ENCODE measurements at places on chromosomes 4 and X.

- no peak for DNase-seq
Measured at GRCh38 chr4:182111586-182111985, 131.6 kb upstream of the TENM3 start.

DNA sequence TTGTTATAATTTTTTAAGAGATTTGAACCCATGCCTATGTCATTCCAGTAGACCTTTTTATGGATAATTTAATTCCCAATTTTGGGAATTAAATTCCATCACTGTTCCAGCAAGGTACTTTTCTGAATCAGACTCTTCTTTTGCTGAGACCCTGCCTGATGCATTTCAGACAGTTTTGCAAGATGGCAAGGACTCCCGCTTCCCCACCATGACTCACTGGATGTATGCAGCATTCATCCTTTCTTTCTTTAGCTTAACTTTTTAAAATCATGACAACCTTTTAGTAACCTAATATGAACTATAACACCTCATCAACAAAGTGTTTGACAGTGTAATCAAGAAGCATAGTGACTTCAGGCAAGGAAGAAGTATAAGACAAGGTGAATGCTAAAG, 178.1 kb upstream of the LEF1 start:
- no peak for DNase-seq

DNA sequence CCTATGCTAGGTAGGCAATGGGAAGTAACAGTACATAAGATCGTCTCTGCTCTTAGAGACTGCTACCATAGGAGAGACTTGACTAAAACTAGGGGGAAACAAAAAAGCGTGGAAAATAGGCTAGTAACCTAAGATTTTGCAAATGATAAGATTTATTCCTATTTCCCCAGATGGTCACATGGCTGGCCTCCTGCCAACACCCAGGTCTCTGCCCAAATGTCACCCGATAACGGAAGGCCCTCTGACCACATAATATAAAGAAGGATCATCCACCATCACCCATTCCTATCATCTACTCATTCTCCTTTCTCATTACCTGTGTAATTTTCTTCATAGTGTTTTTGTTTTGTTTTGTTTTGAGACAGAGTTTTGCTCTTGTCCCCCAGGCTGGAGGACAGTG, 4.7 kb downstream of the LAMP2 start:
- no peak for DNase-seq

DNA sequence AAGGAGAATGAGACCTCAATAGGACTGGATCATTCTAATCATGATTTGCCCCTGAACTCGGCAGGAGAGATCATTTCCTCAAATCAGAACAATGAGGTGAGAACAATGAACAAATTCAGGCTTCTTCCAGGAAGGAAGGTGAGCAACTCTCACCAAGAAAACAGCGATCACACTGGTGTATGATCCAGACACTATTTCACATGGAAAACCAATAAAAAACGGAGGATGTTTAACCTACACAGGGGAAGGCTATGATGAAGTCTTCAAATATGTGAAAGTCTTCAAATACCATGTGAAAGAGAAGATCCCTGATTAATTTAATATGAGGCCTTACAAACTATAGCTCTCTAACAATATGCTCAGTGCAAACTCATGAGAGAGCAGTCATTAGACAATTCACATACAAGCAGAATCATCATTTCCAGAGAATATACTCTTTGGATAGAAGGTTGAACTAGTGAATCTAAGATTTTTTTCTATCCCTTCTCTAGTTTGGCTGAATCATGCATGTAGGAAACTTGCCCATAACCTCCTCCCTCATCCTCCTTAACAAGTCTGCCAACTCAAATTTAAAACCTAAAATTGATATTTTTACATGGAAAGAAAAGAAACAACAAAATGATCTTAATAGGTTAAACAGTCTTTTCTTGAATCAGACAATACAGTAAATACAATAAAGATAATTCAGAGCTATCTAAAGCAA, 122.5 kb downstream of the ADAMTS3 start:
- no peak for DNase-seq

GRCh38 chrX:154791467-154791866, 13.8 kb downstream of the MPP1 start:
- DNase-seq = no peak

GRCh38 chrX:10120331-10120730, 36.4 kb upstream of the CLCN4 start:
- DNase-seq = no peak

- DNase-seq = no peak
Measured at GRCh38 chrX:151776181-151776731, 41.7 kb downstream of the CNGA2 start.

- no peak for DNase-seq
Measured at GRCh38 chrX:105822138-105823091, at the start of gene NRK. Gene NRK (plus strand): TSS chrX:105822539. CDS start chrX:105822846, 307 bp downstream.
